PC-3 (cell line): ENCODE measurements at places on chromosomes 16 and 17.

DNA sequence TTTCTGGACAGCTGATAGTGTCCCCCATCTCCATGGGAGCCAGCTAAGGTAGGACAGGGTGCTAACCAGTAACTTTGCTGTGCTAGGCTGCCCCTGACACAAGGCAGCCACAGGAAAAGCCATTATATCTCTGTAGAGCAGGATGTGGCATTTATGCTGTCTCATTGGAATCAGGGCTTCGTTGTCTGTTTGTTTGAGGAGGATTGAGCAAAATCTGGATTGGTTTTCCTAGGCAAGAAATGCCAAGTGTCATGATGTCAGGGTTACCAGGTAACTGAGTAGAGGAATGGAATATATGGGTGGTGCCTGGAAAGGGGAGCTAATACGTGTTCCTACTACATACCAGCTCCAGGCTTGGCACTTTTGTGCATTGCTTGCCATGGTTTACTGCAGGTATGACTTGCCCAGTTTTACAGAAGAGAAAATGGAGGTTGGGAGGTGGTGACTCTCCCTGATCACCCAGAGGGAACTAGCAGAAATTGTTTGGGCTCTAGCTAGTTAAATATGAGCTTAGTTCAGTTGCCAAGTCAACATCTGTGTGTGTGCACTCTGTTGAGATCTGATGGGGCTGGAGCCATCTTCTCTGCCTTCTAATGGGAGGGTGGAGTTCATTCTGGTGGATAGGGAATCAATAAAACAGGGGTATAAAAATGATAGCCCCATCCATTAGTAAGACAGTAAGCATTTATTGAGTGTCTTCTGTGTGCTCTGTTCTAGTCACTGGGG is 33.9 kb downstream of the GNAO1 start:
- DNase-seq = no peak

DNA sequence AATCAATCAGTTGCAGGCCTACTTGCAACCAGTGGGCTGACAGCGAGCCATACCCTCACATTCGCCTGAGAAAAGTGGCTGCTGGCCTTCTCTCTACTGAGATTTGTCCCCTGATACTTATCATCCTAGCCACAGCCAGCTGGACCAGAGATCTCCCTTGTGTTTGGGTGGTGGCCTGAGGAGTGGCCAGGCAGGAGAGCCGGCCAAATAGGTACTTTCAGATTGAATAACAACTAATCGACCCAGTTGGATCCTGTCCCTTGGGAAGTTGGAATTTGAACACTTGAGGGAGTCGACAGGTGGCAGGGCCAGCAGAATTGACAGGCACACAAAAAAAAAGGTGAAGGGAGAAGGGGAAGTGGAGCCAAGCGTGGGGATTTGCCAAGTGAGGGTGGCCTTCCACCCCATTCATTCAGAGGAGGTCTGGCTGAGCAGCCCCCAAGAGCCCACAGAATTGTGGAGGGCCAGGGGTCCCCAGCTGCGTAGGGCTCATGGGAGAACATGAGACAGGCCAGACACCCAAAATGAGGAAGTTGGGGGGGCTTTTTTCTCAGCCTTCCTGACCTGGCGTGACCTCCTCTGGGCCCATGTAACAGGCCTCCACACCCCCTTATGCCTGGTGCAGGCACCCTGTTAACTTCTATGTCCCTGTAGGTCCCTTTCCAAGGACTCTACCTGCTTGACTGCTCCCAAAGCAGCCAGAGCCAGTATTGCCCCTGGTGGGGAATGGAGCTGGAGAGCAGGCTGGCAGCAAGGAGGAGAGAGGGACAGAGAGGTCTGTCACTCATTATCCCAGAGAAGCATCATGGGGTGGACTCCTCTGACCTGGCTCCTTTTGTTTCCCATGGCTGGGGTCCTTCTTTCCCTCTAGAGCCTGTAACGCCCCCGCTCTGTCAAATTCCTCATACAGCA is 2.9 kb upstream of the RANGRF start:
- DNase-seq = no peak

DNA sequence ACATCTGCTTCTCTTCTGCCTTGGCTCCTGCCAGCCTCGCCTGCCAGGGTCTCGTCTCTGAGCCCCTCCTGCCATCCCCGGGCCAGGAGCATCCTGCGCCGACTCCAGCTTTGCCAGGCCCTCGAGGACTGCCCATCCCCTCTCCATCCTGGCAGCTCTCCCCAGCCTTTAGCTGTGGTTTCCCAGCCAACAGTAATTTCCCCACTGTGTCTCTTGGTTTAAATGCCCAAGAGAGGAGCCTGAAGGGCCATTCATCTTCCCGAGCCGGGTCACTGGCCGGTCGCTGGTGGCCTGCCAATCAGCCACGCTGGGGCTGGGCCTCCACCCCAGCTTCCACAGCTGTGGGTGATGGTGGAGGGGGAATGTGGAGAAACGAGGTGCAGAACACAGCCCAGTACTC is 47.8 kb downstream of the MRC2 start:
- DNase-seq = no peak

DNA sequence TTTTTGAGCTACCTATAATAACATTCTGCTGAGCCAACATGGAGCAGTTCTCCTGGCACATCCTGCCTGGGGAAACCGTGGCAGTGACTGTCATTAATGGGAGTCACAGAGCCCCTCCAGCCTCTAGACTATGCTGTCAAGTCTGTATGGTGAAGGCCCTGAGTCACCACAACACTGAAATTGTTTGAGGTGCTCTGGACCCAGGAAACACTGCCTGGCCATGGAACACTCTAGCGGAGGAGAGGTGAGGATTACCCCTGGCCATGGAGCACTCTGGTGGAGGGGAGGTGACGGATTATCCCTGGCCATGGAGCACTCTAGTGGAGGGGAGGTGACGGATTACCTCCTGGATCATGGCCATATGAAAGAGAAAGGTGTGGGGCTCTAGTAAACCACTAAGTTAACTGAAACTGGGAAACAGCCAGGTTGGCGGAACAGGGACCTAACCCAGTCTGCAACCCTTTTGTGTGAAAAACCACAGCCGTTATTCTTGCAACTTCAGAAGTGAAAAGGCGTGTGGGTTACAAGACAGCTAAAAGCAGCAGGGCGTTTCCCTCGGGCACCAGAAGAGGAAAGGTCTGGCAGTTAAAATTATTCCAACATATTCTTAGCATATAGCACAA is 156.7 kb downstream of the KCNJ12 start:
- DNase-seq = no peak

DNA sequence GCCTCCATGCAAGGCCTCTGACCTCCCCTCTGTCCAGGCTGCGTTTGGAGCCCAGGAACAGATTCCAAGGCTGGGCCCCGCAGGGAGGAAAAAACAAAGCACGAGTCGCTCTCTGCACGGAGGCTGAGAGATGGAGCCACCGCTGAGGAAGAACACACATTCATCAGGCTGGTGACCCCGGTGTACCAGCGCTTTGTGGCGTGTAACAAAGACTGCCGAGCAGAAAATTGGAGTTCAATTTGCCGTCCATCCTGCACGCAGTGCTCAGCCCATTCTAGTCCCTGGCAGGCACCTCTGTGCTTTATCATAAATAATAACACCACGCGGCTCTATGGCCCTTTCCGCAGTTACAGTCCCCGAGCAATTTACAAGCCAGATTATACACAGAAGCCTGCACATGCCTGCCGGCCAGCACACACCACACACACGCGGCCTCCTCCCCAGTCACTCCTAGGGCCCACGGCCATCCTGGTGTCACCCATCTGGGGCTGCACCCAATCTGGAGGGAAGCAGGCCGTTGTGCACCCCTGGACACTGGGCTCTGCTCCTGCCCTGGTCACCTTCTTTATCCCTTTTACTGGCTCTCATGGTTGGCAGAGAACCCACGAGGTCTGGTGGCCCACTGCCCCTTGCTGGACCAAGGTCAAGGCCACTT is 124.4 kb downstream of the SDK2 start:
- DNase-seq = no peak

GRCh38 chr16:15811481-15812400 is 45.1 kb downstream of the MYH11 start:
- DNase-seq = peak; percentile 82

GRCh38 chr17:74639704-74640151 is 16.2 kb upstream of the CD300E start:
- no peak for DNase-seq

DNA sequence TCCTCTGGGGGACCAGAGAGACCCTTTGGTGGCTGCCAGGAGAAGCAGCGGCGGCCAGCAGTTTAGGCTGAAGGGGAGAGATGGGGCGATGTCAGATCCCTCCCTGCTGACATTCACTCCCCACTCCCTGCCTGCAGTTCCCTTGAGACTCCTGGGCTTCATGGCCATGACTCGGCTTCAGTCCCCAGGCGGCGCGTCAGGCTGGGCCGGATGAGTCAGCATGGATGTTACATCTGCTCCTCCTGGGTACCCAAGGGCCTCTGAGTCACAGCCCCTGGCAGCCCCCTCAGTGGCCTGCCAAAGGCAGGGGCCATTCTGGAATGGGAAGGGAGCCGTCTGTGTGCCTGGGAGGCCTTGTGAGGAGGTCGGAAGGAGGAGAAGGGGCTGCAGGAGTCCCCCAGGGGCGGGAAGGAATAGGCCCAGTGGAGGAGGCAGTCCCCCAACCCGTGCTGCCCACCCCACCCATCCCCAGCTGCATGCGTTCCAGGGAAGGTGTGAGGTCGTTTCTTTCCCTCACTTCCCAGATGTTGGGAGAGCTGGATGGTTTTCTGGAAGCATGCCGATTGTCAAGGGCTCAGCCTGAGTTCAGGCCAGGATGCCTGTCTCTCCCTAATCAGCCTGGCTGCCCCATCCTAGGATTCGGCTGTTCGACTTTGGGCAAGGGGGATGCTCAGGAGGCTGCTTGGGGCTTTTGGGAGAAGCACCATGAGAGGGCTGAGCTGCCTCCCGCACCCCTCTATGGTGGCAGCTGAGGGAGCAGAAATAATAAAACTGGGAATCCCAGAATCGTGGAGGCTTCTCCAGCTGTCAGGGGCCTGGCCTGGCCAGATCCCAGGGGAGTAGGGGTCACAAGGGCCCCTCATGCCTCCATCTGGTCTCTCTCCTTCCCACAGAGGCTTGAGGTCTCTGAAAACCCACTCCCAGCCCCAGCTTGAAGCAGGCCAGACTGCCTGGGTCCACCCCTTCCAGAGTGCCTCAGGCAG is 9.7 kb downstream of the RHBDL3 start:
- peak; percentile 74 for DNase-seq
